ENCODE measurements at places on chromosomes 3 and 15.

DNA sequence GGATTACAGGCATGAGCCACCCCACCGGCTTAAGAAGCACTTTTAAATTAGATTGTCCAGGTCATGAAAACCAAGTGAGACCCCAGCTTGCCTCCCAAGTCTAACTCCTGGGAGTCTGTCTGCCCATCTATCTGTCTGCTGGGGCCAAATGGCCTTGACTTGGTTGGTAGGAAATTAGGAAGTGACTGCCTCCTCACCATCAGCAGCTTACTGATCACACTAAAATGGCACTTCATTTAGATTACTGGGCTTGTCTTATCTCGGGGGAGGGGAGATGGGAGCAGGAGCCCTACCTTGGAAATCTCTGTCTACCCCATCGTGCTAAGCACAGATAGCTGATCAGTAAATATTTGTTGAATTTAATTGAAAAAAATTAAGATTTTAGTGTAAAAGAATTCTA, 5.6 kb upstream of the LRRC2 start:
- DNase-seq, result no peak

DNA sequence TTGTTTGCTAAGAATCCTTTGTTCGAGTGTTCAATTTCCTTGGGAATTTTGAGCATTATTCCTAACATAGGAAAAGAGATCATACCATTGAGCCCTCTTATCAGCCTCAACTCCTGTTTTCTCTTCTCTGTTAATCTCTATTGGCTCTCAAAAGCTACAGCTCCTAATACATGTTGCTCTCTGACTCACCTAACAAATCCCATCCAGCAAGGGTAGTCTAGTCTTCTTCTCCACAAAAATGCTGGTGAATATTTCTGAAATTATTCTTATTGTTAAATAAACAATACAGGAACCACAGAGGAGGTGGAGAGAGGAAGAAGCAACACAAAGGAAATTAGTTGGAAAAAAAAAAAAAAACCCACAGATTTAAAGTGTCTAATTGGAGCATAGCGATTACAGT, 325.8 kb upstream of the NAALADL2 start:
- DNase-seq, result no peak

- no peak for DNase-seq
These were observed 253.0 kb upstream of the ADAMTS9 start for GRCh38 chr3:64940596-64941348.

- DNase-seq, result no peak
These were observed 121.2 kb downstream of the AKAP13 start for GRCh38 chr15:85501574-85501973.

DNA sequence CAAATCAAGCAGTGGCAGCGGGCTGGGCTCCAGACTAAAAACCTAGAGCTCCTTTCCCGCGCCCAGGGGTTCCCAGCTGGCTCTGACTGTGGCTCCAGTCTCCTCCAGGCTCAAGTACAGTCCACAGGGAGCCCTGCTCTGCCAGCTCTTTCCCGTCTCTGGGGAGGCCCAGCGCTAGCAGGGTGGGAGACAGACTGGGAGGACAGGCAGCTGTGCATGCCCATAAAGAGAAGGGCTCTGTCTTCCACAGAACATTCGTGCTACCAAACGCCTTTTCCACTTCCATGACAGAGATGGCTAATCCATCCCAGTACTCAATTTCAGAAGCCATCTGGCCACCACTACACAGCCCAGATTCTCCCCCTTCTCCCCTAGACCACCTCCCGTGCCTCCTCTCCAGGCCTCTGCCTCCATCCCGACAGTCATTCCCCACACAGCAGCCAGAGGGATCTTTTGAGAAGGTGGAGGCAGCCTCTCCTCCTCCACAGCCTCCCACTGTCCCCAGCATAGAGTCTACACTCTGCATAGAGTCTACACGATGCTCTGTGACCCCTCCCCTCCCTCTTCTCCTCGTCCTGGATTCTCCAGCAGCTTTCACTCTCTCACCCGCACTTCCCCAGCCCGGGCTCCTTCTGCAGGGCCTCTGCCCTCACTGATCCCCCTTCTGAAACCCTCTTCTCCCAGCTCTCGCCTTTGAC, 6.8 kb upstream of the DUSP7 start:
- no peak for DNase-seq

- DNase-seq, result no peak
These were observed 33.8 kb downstream of the CHDH start for GRCh38 chr3:53812434-53812833.

DNA sequence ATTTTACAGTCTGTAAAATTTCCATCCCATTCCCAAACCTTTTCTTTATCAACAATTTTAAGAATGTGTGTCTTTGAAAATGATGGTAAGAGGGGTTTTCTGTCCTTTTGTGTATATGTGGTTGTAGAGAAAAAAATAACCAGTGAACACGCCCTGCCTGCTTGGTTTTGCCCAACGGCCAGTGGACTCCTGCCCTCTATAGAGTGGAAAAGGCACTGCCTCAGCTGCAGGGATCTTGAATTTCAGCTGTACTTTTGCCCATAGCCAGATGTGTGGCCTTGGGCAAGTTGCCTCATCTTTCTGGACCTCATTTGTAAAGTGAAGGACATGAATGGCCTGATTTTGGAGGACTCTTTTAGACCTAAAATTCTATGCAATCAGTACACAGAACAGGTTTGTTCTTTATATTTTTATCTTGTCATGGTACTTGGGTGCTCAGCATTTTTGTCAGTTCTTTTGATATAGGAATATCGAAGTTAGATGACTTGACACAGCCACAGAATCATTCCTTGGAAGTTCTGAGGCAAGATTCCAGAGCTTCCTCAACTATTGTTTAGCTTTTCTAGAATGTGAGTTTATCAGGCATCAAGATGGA, 81.0 kb downstream of the CLDN11 start:
- peak; percentile 81 for DNase-seq

GRCh38 chr15:100784493-100785180, 95.0 kb upstream of the ALDH1A3 start:
- DNase-seq, result no peak

DNA sequence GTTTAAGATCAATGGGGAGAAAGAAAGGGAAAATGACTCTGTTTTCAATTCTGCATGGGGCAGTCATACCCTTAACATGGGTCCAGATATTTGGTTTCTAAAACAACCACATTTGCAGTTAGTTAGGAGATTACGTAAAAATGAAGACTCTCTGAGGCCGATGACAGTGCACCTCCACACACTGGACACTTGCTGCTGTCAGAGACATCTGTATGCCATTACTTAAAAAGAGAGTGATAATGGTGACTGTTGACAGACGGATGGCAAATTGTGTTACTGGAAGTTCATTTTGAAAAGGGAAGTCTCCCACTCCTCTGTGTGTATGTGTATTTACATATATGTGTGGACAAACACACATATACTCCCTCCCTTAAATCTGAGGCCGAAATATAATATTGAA, 304.5 kb upstream of the SEMA6D start:
- no peak for DNase-seq

DNA sequence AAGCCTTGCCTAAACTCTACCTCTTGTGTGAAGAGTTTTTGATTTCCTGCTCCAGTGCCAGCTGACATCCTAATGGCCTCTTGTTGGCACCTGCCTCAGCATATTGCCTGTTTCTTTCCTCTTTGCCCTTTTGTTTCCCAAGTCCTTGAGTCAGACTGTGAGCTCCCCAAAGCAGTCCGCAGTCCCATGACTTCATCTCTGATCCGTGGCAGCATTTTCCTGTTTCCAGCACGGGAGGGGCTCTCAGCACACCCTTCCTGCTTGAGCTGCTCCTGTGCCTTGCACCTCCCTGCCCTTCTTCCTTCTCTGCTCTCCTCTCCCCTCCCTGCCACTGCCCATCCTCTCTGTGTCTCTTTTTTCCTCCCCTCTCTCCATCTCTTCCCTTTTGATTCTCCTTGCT, 179.6 kb downstream of the EPHB1 start:
- DNase-seq, result no peak

DNA sequence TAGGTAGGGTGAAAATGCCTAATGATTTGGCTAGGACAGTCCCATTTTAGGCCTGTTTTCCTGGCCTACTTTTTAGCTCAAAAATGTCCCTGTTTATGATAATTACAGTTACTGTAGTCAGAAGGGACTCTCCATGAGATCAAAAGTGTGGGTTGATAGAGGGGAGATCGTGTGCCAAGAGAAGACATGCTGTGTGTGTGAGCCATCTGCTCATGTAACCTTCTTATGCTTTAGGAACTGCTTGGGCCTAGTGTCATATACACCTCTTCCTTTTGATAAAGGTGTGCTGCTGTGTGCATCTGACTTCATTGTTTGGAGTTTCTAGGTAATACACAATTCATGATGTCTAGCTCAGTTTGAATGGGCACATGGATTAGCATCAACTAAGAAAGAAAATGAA, 786.5 kb downstream of the PDCD6IP start:
- DNase-seq, result no peak

GRCh38 chr15:54514601-54515000, 536.4 kb downstream of the UNC13C start:
- no peak for DNase-seq

DNA sequence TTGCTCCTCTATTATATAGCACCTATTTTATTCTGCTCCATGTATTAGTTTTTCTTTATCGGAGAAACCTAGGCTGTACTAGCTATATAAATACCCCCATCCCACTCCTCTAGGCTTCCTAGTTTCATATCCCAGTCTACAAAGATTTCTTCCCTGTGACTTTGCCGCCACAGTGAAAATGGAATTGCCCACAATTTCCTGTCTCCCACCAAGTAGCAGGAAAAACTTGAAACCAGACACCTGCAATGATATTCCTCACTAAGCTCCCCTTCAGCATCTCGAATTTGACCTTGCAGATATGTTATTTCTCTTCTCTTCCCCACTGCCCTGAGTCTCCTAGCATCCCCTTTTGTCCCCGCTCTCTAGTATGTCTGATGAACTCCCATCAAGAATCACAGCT, 685.8 kb upstream of the CCDC54 start:
- no peak for DNase-seq

DNA sequence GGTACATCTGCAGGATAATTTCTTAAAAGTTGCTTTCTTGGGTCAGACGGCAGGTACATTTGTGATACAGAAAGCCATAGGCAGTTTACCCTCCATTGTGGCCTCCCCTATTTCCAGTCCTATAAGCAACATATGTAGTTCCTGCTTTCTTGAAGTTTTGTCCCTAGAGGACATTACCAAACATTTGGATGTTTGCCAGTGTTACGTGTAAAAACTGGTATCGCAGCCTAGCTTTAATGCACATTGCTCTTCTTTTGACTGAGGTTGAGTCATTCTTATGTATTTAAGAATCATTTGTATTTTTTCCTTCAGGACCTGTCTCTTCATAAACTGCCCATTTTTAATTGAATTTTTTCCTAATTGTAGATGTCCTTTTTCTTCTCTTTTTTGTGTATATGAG, 114.3 kb downstream of the DIPK2A start:
- DNase-seq, result no peak

GRCh38 chr3:143970773-143971358, 757 bp upstream of the DIPK2A start:
- DNase-seq, result peak; percentile 68

DNA sequence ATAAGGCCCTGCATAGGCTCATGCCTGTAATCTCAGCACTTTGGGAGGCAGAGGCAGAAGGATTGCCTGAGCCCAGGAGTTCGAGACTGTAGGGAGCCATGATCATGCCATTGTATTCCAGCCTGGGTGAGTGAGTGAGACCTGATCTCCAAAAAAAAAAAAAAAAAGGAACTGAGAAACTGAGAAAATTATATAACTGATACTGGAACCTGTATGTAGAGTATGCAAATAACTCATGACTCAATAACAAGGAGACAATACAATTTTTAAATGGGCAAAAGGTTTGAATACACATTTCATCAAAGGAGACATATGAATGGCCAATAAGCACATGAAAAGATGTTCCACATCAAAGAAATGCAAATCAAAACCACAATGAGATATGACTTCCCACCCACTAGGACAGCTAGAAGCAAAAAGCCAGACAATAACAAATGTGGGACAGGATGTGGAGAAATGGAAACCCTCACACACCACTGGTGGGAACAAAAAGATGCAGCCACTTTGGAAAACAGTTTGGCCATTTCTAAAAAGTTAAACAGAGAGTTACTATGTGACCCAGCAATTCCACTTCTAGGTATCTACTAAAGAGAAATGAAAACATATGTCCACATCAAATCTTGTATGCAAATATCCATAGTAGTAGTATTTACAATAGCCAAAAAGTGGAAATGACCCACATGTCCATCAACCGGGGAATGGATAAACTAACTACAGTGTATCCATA, 70.7 kb downstream of the IQSEC1 start:
- no peak for DNase-seq

DNA sequence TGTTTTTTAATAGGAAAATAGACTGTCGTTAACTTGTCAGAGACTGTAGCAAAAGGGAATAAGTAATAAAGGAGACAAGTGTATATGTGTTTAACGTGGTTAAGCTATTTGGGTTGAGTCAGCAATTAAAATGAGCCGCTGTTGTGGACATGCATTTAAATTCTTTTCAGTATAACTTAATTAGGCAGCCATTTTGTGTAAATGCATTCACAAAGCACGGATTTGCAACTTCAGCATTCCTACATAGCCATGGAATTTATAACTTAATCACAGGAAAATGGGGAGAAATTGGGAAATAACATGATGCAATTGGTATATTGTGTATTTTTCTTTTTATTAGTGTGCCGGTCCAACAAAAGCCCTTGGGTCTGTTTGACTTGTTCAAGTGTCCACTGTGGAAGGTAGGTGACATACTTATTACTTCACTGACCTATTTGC, 27.9 kb downstream of the USP3 start:
- DNase-seq, result no peak

- DNase-seq, result peak; percentile 31
These were observed 32.9 kb upstream of the TMEM115 start for GRCh38 chr3:50392101-50392715.

DNA sequence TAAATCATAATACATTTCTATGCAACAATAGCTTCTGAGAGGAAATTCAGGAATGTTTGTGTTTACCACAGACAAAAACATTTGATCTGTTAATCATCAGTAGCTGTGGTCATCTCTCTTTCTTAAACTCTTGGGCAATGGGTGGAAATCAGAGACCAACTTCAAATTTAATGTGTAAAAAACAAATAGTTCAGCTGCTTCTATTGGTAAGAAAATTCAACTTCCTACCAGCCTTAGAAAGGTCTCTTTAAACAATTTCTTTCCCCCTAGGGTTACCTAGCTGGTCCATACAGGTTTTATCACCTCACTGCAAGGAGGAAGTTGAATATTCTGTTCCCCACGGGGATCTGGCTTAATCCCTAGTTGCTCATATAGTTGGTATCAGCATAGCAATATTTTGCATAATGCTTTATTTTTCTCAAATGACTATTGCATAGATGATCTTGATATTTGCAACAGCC, 20.3 kb upstream of the PPP4R2 start:
- DNase-seq, result no peak
